ENCODE measurements at places on chromosomes 5 and 9.

- DNase-seq, result no peak
These were observed 107.7 kb downstream of the DMAC1 start for GRCh38 chr9:7691909-7692308.

DNA sequence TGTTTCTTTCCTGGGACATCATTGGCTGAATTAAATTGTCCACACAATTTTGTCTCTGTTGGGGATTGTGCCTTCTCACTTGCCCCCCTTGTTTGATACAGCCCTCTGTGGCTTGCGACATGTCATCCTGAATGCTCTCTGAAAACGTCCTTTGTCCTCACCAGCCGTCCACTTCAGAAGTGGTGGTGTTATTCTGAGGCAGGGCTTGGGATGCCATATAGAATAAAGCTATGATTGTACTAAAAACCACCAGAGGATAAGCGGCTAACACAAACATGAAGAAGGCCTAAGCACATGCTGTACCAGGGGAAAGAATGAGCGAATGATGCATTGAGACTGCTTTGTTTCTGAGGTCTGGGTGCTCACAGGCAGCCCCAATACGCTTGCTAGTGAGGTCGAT, 3.5 kb upstream of the SNX30 start:
- DNase-seq, result no peak

DNA sequence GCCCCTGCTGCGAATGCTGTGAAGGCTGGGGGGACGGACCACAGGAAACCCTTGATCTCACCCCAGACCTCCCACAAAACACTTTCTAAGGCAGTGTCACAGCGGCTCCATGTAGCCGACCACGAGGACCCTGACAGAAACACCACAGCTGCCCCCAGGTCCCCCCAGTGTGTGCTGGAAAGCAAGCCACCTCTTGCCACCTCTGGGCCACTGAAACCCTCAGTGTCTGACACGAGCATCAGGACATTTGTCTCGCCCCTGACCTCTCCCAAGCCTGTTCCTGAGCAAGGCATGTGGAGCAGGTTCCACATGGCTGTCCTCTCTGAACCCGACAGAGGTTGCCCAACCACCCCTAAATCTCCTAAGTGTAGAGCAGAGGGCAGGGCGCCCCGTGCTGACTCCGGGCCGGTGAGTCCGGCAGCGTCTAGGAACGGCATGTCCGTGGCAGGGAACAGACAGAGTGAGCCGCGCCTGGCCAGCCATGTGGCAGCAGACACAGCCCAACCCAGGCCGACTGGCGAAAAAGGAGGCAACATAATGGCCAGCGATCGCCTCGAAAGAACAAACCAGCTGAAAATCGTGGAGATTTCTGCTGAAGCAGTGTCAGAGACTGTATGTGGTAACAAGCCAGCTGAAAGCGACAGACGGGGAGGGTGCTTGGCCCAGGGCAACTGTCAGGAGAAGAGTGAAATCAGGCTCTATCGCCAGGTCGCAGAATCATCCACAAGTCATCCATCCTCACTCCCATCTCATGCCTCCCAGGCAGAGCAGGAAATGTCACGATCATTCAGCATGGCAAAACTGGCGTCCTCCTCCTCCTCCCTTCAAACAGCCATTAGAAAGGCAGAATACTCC, 84.7 kb downstream of the GOLPH3 start:
- no peak for DNase-seq

- no peak for DNase-seq
These were observed 217.9 kb upstream of the KLF4 start for GRCh38 chr9:107707428-107707837.

DNA sequence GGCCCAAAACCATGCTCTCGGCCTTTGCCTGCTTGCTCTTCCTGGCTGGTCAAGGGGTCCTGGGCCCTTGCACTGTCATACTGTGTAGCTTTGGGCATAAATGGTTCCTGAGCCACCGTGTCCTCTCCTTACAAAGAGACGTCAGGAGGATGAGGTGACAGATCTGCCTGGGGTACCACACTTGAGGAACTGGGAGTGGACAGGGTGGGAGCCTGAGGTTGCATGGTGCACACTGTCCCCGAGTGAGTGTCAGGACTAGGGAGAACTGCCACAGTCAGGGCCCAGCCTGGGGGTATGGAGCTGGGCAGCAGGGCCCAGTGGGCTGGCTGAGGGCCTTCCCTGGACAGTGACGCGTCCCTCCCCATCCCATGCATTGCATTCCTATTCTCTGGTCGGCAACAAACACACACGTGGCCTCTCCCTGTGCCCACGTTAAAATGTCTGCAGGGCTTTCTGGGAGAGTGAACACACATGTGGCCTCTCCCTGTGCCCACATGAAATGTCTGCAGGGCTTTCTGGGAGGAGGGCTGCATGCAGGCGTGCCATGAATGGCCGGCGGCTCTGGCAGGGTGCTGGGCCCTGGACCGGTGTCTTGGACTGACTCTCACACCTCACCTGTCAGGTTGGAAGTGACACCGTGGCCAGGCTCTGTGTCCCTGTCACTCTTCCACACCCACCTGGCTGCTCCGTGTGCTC, 122.1 kb upstream of the COL5A1 start:
- DNase-seq, result no peak

DNA sequence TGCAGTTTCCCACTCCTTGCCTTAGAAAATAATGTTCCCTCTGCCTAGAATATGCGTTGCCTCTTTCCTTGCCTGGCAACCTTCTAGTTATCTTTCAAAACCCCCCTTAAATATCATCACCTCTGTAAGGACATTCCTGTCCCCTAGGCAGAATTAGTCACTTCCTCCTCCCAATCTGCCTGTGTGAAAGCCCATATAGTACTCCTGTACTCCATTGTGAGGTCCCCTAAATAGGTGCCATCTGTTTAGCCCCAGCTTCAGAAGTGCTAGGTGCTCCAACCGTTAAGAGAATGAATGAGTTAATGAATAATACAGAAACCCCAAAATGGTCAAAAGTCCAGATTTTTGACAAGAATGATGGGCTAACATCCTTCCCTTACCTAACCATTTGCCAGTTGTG, 181.4 kb downstream of the GDNF start:
- no peak for DNase-seq

GRCh38 chr5:45642370-45642769, 53.8 kb downstream of the HCN1 start:
- DNase-seq, result no peak

GRCh38 chr9:90102292-90102901, 497.6 kb downstream of the GADD45G start:
- peak; percentile 37 for DNase-seq

DNA sequence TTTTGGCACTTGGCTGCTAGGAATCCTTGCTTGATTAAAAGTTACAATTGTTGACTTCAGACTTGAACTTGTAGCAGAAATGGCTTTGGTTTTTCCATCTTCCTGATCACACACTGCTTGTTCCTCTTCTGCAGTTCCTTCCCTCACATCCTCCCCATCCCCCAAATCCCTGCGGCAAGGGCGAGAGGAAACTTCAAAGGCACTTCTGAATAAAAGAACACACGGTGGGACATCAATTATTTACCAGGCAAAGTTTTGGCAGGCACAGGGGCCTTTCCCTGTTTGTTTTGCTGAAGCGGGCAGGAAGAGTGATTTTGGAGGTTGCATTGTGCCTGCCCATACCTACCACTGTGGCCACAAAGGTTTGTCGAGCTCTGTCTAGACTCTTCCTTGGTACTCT, 260.9 kb downstream of the KIF4B start:
- no peak for DNase-seq

- no peak for DNase-seq
These were observed 45.8 kb upstream of the CLK4 start for GRCh38 chr5:178672630-178673029.

GRCh38 chr5:168747987-168748777, 169.0 kb upstream of the PANK3 start:
- DNase-seq, result no peak

DNA sequence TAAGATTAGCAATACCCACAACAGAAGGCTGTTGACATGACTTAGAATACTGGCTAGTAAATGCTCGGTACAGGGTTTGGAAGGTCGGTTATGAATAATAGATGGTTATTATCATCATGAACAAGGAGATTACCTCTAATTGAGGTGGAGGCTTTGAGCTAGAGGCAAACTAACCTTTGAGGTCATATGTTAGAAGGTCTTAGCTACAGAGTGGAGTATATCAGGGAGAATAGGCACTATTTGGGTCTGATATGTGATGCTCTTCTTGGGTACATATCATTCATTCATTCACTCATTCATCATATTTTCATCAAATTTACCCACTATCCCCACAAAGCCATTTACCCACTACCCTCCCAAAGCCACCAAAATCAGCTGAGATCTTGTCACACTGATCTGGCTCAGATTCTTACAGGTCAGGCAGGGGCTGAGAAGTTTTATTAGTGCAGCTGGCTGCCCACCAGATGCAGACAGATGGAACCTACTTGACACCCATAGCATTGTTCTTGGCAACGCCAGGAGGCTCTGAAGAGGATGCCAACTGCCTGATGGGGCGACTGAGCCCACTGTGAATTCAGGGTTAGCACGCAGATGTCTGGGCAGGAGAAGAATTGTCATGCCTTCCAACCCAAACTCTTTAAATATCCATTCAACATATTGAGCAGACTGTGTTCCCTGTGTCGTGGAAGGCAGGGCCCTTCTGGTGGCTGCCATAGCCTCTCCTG, 90.2 kb upstream of the SH3PXD2B start:
- DNase-seq, result no peak

DNA sequence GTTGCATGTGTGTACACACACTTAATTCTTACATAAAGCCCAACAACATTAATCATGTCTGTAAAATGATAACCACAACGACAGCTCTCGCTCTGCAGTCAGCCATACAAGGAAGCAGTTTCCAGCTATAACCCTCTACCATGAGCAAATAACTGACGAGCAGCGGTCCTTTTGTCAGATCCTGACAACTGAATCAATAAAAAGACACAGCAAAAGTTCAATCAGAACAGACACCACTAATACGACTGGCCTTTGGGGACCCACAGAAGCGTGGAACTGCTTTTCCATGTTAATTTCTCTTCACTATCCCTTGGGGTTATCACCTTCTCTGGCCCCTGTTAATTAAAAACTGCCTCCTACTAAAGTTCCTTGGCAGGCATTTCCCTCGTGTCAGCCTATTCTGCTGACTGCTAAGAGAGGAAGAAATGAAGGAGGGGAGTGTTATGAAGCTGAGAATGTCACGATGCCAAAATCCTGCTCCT, 722.8 kb upstream of the GRAMD2B start:
- DNase-seq, result no peak

GRCh38 chr5:20102293-20102692, 114.3 kb upstream of the CDH18 start:
- DNase-seq, result no peak

GRCh38 chr9:7947577-7947976, 148.0 kb upstream of the DMAC1 start:
- no peak for DNase-seq

- DNase-seq, result no peak
These were observed 183.5 kb downstream of the CDK5RAP2 start for GRCh38 chr9:120396418-120396817.

- DNase-seq, result no peak
These were observed 19.3 kb downstream of the BRD9 start for GRCh38 chr5:873328-873727.

GRCh38 chr9:13279284-13280141, at the start of gene MPDZ:
Gene MPDZ, minus strand, starts transcription at chr9:13279692. Its CDS starts 29,377 bp downstream, at chr9:13250315.
- no peak for DNase-seq

DNA sequence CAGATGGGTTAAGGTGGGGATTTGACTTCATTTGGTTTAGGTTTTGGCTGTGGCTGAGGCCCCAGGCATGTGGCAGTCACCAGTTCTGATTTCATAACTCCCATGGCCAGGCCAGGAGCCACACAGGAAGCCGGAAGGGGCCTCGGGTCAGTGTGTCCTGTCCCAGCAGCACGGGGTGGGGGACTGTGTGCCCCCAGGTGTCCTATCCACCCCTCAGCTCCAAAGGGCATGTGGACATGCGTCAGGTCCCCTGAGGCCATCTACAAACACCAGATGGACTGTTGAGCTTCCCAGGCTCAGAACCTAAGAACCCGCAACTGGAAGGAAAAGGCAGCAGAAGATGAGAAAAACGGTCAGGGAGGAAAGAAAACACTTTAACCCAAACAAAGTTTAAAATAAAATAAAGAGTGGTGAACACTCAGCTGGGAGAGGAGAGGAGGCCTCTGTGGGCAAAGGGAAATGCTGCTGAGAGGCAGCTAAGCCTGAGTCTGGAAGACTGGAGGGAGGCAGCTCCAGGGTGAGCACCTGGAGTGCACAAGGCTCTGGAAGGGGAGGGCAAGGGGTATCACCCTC, 260.8 kb downstream of the AUH start:
- no peak for DNase-seq

Measured in stimulated activated CD8-positive, alpha-beta memory T cell treated with anti-CD3 and anti-CD28 coated beads, Interleukin-12 subunit alpha, Interleukin-12 subunit beta, amount 100 ng/mL, for 4 hours (primary cell).